Stimulated activated CD8-positive, alpha-beta memory T cell treated with anti-CD3 and anti-CD28 coated beads, Interleukin-2, amount 100 ng/mL, for 1 hour (primary cell): ENCODE measurements at places on chromosomes 7 and 10.

DNA sequence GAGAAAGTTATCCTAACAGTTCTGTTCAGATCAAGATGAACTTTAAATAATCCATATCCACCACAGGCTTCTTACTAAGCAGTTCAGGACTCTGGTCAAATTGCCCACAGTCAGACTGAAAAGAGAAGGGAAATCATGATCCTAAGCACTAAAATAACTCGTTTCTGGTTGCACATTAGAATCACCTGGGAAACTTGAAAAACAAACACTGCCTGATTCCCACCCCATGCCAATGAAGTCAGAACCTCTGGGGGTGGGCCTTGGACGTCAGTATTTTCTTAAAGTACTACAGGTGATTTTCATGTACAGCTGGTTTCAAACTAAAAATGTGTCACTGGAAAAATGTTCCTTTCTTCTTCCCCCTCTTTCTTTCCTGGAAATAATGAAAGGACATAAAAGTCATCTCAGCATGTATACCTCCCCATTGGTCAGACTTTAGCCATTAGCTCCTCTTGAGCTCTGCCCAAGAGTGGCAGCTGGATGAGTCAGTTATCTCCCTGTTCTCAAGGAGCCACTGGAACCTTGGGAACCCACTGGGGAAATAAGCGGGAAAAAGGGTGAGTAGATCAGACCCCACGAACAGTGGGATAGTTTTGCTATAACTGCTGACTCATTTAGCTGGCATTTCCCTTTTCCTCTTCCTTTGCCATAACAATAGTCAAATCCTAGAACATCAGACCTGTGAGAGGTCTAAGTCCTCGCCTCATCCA is 75.3 kb upstream of the IL6 start:
- no peak for DNase-seq

DNA sequence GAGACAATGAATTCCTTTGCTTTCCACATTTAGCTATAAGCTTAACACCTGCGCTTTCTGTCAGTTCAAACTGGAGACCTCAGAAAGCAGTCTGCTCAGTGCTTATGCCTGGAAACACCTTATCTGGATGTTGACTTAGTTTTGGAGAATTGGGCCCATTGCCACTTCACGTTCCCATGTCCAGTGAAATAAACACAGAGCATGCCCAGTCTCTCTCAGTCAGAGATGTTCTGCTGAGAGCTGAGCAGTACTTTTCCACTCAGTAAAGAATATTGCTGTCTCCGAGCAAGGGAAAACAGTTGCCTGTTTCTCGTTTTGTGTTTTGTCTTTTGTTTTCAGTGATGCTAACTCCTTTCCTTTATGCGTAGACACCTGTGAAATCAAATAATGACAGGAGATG is 83.2 kb upstream of the PRR15 start:
- DNase-seq, result no peak

- no peak for DNase-seq
These were observed 297.3 kb upstream of the LYZL1 start for GRCh38 chr10:28991333-28992270.

- no peak for DNase-seq
These were observed 70.8 kb upstream of the PDZD8 start for GRCh38 chr10:117445992-117446391.

DNA sequence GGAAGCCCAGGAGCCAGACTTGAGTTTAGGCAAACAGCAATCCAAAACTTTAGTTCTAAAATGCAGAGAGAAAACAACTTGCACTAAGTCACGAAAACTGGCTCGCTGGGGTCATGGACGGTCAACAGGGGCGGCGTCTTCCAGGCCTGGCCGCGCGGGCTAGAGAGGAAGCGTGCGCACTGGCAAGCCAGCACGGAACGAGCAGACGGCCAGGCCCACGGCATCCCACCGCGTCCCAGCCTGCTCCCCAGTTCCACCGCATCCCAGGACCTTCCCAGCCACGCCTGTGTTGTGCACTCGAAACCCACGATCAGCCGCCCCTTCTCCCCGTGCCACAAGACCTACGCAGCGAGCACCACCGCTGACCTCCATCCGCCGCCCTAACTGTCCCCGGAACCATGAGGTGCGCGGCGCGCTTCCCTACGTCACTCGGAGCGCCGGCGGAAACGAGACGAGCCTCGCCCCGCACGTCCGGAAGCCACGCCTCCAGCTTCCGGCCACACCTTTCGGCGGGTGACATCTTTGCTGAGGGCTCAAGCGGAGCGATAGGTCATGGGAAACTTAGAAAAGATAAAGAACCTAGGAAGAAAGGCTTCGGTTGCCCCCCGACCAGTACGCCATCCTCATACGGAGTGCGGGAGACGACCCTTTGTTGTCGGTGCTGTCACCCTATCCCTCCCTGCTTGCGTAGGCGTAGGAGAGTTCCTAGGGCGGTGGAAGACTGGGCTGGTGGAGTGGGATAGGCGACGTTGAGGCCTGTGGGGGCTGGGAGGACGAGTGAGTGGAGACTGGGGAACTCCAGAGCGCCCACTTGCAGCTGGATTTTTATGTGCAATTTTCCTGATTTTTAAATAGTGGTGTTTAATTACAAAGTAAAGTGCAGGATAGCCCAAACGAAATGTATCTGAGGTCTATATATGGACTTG is at the start of gene TBRG4:
TBRG4 (minus strand) TSS at position 400 of the 926 bp plus-strand sequence. CDS start 2,460 bp downstream, outside the sequence.
- peak; percentile 87 for DNase-seq

DNA sequence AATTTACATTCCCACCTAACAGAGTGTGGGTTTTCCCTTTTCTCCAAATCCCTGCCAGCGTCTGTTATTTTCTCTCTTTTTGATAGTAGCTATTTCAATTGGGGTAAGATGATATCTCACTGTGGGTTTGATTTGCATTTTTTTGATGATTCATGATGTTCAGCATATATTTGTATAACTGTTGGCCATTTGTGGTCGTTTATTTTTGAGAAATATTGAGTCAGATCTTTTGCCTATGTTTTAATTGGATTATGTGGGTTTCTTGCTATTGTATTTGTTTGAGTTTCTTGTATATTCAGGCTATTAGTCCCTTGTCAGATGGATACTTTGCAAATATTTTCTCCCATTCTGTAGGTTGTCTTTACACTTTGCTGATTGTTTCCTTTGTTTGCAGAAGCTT is 193.8 kb downstream of the ABCA13 start:
- DNase-seq, result no peak

- no peak for DNase-seq
These were observed 29.0 kb downstream of the DENND2A start for GRCh38 chr7:140611641-140612040.

- no peak for DNase-seq
These were observed 597.5 kb upstream of the PFKP start for GRCh38 chr10:2469802-2470201.

DNA sequence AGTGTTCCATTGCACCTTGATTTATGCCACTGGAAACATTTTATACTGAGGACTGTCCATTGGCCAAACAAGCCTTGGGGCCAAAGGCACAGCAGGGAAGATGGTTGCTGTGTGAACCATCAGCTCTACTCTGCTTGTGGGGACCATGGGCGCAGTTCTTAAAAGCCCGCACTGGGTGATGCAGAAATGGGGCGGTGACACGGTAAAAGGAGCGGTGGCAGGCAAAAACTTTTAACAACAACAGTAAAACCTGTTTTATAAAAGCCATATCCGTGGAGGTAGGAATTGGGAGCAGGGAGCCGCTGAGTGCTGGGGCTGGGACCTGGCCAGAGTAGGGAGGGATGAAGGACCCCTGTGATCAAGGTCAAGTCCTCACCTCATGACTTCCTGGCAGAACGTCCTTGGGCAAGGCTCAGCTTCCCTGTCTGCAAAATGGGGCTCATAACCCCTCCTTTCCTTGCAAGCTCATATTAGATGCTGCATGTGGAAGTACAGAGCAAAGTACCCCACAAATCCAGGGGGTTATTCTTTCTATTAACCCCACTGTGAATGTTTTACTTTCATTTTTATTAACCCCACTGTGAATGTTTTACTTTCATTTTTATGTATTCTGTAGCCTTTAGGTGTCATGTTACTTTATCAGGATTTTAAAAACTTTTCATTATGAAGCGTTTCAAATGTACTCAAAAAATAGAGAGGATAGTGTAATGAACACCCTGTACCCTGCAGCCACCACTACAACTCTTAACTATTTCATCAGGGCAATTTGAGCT is 78.3 kb downstream of the GRK5 start:
- DNase-seq, result no peak

DNA sequence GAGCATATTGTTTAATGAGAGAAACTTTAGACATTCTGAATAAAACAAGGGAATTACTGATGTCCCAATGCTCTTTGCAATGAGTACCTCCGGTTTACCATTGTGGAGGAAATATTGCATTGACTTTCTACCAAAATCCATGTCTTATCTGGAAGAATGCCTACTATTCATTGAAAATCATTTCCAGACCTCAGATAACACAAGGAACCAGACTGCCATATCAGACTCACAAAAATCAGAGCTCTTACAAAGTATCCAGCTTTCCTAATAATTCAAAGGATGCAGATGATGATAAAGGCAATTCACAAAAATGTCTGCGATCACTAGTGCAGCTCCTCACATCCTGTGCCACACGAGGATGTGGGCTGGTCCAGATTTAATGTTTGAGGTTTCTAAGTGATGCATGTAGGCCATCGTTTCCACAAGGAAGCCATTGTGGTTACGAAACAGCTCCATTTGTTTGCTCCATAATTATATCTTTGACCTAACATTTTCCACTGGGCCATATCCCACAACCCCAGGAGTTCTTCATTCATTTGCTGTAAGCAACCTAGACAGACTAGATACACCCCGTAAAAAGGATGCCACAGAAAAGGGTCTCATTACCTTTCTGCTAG is 831.1 kb upstream of the C7orf33 start:
- DNase-seq, result no peak

DNA sequence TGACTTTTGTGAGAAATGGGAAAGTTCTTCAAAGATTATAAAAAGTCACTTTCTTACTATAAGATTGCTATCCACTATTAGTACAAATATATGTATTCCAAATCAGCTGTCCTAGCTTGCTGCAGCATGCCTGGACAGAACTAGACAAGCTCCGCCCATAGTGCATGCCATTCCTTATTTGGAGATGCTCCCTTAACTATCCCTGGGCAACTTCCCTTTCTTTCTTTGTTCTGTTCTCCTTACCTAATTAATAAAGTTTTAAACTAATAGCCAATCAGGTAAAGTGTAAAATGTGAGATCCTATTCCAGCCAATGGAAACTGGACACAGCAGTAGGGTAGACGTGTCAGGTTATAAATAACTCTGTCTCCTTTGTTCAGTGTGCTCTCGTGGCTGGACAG is 281.9 kb downstream of the CAMK1D start:
- no peak for DNase-seq

- DNase-seq, result no peak
These were observed 155.9 kb upstream of the PHYHIPL start for GRCh38 chr10:59020502-59020901.

DNA sequence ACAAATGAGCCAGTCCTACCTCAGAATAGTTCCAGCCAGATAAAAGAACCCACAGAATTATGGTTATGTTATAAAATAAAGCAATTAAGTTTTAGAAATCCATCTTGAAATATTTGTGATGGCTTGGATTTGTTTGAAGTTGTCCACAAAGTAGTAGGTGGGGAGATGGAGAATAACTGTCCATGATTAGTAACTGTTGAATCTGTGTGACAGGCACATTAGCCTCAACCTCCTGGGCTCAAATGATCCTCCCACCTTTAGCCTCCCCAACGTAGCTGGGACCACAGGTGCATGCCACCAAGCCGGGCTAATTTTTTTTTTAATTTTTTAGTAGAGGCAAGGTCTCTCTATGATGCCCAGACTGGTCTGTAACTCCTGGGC is 10.1 kb downstream of the HNRNPF start:
- DNase-seq, result no peak

- no peak for DNase-seq
These were observed 38.9 kb upstream of the RSU1 start for GRCh38 chr10:16856092-16856491.

GRCh38 chr7:90210981-90211380 is 559 bp upstream of the STEAP2 start:
- DNase-seq, result no peak

DNA sequence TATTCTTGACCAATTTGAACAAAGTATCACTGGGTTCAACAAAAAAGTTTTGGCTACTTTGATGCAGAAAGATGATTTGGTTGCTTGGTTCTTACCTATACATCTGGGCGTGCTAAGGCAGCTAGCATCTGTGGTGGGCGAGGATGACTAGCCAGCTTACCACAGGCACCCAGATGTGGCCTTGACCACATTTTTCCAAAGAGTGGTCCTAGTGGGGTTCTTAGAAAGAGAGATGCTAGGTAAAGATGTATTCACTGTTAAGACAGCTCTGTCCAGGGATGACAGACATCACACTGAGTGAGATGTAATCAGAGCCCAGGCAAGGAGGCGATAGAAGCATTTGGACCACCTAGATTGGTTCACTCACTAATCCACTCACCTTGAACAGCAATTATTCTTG is 785 bp downstream of the DNTT start:
- no peak for DNase-seq

- DNase-seq, result no peak
These were observed 288.0 kb downstream of the GRID1 start for GRCh38 chr10:86078639-86079035.

DNA sequence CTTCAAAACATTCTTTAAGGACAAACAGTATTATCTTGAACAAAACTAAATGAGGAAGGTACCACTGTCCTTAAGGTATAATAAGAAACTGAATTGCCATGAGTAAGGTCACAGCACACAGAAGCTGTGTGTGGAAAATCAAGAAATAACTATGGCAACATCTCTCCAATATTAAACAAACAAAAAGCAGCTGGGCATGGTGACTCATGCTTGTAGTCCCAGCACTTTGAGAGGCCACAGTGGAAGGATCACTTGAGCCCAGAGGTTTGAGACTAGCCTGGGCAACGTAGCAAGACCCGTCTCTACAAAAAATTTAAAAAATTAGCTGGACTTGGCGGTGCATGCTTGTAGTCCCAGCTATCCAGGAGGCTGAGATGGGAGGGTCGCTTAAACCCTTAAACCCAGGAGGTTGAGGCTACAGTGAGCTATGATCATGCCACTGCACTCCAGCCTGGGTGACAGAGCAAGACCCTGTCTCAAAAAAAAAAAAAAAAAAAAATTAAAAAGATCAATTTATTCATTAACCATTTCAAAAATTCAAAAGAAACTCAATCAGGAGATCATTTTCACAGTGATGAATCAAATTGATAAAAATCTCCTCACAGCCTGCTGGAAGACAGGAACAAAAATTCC is 195.4 kb downstream of the SKIDA1 start:
- DNase-seq, result no peak

DNA sequence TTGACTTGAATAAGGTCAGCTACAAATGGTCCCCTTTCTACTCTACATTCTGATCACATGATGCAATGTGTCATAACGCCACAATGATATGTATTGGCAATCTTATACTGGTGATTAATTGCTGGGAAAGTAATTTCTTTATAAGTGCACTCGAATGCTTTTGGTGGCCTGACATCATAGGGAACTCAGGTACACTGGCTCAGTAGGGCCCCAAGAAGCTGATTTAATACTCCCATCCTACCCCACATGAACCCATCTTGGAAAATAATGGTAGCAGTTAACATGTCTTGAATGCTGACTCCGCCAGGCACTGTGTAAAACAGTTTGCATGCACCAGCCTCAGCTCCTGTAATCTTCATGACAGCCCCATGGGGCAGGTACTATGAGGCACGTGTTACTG is 186.9 kb downstream of the SNX10 start:
- DNase-seq, result no peak

- DNase-seq, result no peak
These were observed 566.1 kb upstream of the NRP1 start for GRCh38 chr10:33900596-33900995.

- no peak for DNase-seq
These were observed 20.0 kb downstream of the TMEM229A start for GRCh38 chr7:124012864-124013263.
